Activated CD4-positive, alpha-beta memory T cell treated with anti-CD3 and anti-CD28 coated beads, Interleukin-2, amount 10 ng/mL, durations not matched to agents 7 days and 5 days (primary cell): ENCODE measurements at places on chromosomes 12 and 14. TPM values are rescaled to one million over a fixed set of nuclear protein-coding genes. Genes with fewer than 3 reads are reported as not detected.

DNA sequence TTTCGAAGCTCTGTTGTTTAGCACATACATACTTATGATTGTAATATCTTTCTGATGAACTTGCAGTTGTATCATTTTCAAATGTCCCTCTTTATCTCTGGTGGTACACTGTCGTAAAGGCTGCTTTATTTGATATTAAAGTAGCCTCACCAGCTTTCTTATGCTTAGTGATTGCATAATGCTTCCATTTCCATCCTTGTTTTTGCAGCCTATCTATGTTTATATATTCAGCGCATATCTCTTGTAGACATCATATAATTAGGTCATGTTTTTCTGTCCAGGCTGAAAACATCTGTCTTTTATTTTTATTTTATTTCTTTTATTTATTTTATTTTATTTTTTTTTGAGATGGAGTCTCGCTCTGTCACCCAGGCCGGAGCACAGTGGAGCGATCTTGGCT, 34.6 kb downstream of the ACAD10 start:
- H3K36me3 ChIP-seq, result peaks cover 22% of the 10 kb centered on the region
- no peak for DNase-seq
- H3K4me3 ChIP-seq, result no peak overlapping the region
- H3K27ac ChIP-seq, result no peak overlapping the region
- no peaks in the 10 kb centered on the region for H3K27me3 ChIP-seq
- no peaks in the 10 kb centered on the region for H3K4me1 ChIP-seq

GRCh38 chr12:131682510-131682895, 28.4 kb upstream of the SFSWAP start:
- H3K27me3 ChIP-seq, result no peaks in the 10 kb centered on the region
- no peak overlapping the region for H3K27ac ChIP-seq
- no peak overlapping the region for H3K4me3 ChIP-seq
- DNase-seq, result no peak
- no peaks in the 10 kb centered on the region for H3K36me3 ChIP-seq

- no peaks in the 10 kb centered on the region for H3K36me3 ChIP-seq
- H3K4me3 ChIP-seq, result no peak overlapping the region
- no peak for DNase-seq
- no peaks in the 10 kb centered on the region for H3K27me3 ChIP-seq
Observed at GRCh38 chr14:33127531-33127930, 188.9 kb downstream of the NPAS3 start.

GRCh38 chr12:112806721-112807120, 15.2 kb downstream of the RPH3A start:
- no peaks in the 10 kb centered on the region for H3K4me1 ChIP-seq
- H3K36me3 ChIP-seq, result no peaks in the 10 kb centered on the region
- peaks cover 28% of the 10 kb centered on the region for H3K27me3 ChIP-seq
- no peak overlapping the region for H3K27ac ChIP-seq

DNA sequence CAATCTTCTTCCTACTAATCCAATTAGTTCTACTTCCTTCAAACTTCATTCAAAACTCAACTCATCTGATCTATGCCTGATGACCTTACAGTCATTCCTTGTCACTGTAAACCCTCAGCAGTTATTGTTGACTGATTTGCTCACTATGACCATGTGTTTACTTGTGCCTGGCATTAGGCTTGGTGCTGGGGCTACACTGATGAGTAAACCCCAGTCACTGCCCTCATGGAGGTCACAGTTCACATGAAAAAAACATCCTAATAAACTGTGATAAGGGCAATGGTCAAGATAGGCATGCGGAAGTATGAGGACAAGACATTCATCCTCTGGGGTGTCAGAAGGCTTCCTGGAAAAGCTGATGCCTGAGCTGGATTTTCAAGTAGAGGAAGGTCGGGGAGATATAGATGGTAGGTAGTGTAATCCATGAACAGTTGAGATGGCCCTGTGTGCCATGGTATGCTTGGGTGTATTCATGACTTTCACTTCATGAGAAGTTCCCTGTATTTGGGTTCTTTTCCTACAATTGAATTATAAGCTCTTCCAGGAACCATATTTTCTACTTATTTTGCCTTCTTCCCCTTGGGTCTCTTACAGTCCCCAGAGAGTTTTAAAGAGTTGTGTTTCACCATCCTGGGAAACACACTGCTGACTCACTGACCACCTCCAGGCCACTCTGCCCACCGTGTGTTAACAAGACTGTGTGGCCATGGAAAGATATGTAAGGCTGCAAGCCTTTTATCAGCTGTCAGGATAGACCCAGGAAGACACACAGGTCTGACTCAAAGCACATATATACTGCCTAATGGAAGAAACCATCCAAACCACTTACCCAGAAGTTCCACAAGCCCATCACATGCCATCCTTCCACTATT, 38.7 kb upstream of the DUSP6 start:
- no peak overlapping the region for H3K27ac ChIP-seq
- DNase-seq, result no peak
- H3K36me3 ChIP-seq, result peaks cover 11% of the 10 kb centered on the region

GRCh38 chr14:59753512-59753911, 117.1 kb downstream of the RTN1 start:
- H3K4me3 ChIP-seq, result no peak overlapping the region
- H3K36me3 ChIP-seq, result no peaks in the 10 kb centered on the region
- no peak overlapping the region for H3K27ac ChIP-seq

GRCh38 chr12:12736759-12737676, 19.9 kb downstream of the CDKN1B start:
- peaks cover 52% of the 10 kb centered on the region for H3K36me3 ChIP-seq
- no peaks in the 10 kb centered on the region for H3K27me3 ChIP-seq
- peak overlapping the region; percentile 94 for H3K27ac ChIP-seq
- peak overlapping the region; percentile 68 for H3K4me3 ChIP-seq

DNA sequence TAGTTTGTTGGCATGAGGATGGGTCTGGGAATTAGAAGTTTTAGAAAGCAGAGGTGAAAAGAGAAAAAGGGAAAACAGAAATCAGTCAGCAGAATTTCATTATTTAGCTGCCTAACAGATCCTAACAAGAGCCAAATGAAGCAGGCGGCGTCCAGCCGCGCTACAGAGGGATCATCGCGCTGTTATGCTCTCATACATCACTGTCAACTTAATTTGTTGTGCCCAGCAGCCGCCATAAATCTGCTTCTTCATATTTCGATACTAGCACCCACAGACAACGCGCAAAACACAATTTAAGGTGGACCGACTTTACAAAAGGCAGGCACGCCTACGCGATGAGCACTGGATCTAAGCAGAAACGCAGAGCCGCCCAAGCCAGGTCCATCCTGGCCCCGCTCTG, 66.7 kb downstream of the SETD3 start:
- H3K36me3 ChIP-seq, result peaks cover 31% of the 10 kb centered on the region
- no peaks in the 10 kb centered on the region for H3K27me3 ChIP-seq
- no peak for DNase-seq

The CCDC88C gene
- total RNA-seq, result 175 TPM

- peaks cover 49% of the 10 kb centered on the region for H3K4me1 ChIP-seq
- H3K27ac ChIP-seq, result peak overlapping the region; percentile 85
- no peak overlapping the region for H3K4me3 ChIP-seq
- H3K27me3 ChIP-seq, result no peaks in the 10 kb centered on the region
- H3K36me3 ChIP-seq, result peaks cover 60% of the 10 kb centered on the region
Observed at GRCh38 chr12:57069523-57069922, 9.1 kb downstream of the NEMP1 start.

GRCh38 chr14:22556021-22556989, 32.7 kb downstream of the DAD1 start:
- peaks cover 2% of the 10 kb centered on the region for H3K27me3 ChIP-seq
- H3K36me3 ChIP-seq, result peaks cover 36% of the 10 kb centered on the region
- DNase-seq, result peak; percentile 99
- H3K4me3 ChIP-seq, result peak overlapping the region; percentile 76

GRCh38 chr12:65925626-65926025, 101.3 kb downstream of the HMGA2 start:
- H3K36me3 ChIP-seq, result no peaks in the 10 kb centered on the region
- no peak overlapping the region for H3K27ac ChIP-seq
- no peak for DNase-seq
- no peak overlapping the region for H3K4me3 ChIP-seq
- no peaks in the 10 kb centered on the region for H3K4me1 ChIP-seq

The ACTR6 gene
- total RNA-seq, result 56.5 TPM

The SMCO2 gene
- total RNA-seq, result 0.60 TPM

DNA sequence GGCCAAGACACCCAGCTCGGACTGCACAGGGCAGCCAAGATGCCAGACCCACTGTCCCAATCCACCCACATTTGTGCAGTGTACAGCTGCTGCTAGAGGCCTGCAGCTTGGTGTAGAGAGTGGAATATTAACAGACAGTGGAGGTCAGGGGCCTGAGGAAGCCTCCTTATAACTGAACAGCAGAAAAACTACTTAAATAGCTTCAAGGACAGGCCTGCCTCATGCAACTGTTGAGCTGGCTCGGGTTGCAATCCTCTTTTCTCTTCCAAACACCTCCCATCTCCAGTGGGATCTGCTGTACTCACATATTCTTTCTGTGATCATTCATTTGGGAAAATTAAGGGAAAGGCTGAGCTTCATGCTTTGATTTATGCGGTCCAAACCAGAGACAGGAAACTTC, 1043.2 kb upstream of the TMEM132C start:
- H3K4me3 ChIP-seq, result no peak overlapping the region
- H3K27me3 ChIP-seq, result no peaks in the 10 kb centered on the region
- H3K27ac ChIP-seq, result no peak overlapping the region

The KRT86 gene
- 0.23 TPM for total RNA-seq
